ENCODE measurements at places on chromosomes 3 and 15. TPM values are rescaled to one million over a fixed set of nuclear protein-coding genes. Genes with fewer than 3 reads are reported as not detected.

NANOGP8 gene
- 0.05 TPM for polyA plus RNA-seq

EOMES gene
- 0.78 TPM for polyA plus RNA-seq

PRKCI gene
- 21.9 TPM for polyA plus RNA-seq

DISP2 gene
- polyA plus RNA-seq = 0.55 TPM

SPINK8 gene
- polyA plus RNA-seq = 0.14 TPM

ATP13A5 gene
- 0.37 TPM for polyA plus RNA-seq

CCDC9B gene
- 3.6 TPM for polyA plus RNA-seq

NTRK3 gene
- 5.8 TPM for polyA plus RNA-seq

PP2D1 gene
- polyA plus RNA-seq = not detected

VEPH1 gene
- polyA plus RNA-seq = 1.5 TPM

CCNB2 gene
- 19.5 TPM for polyA plus RNA-seq

CCDC50 gene
- 30.9 TPM for polyA plus RNA-seq

IL16 gene
- 64.1 TPM for polyA plus RNA-seq

RBMS3 gene
- 12.8 TPM for polyA plus RNA-seq

GHSR gene
- not detected for polyA plus RNA-seq

DVL3 gene
- 26.0 TPM for polyA plus RNA-seq

QRICH1 gene
- polyA plus RNA-seq = 53.3 TPM

Measured in thymus (tissue), 14 donors.